ENCODE measurements at places on chromosomes 7 and 10. TPM values are rescaled to one million over a fixed set of nuclear protein-coding genes. Genes with fewer than 3 reads are reported as not detected.

FAM131B gene
- 0.29 TPM for total RNA-seq

CARD11 gene
- total RNA-seq: 9.7 TPM

AMPH gene
- 13.0 TPM for total RNA-seq

CPA4 gene
- total RNA-seq: not detected

C10orf62 gene
- not detected for total RNA-seq

EMX2 gene
- not detected for total RNA-seq

TRIM73 gene
- 6.1 TPM for total RNA-seq

DEPP1 gene
- 29.0 TPM for total RNA-seq

EPO gene
- not detected for total RNA-seq

PIK3AP1 gene
- 7.0 TPM for total RNA-seq

MALRD1 gene
- not detected for total RNA-seq

BAG3 gene
- 113 TPM for total RNA-seq

TUBAL3 gene
- total RNA-seq: not detected

FRA10AC1 gene
- 3.6 TPM for total RNA-seq

SMIM30 gene
- not detected for total RNA-seq

UCMA gene
- total RNA-seq: not detected
